ENCODE measurements at places on chromosomes 5 and 9. TPM values are rescaled to one million over a fixed set of nuclear protein-coding genes. Genes with fewer than 3 reads are reported as not detected.

GRCh38 chr9:37025071-37025822, 8.8 kb downstream of the PAX5 start:
- H3K27ac ChIP-seq: no peak overlapping the region
- H3K27me3 ChIP-seq: peaks cover 96% of the 10 kb centered on the region
- no peak for DNase-seq
- H3K36me3 ChIP-seq: no peaks in the 10 kb centered on the region
- H3K4me3 ChIP-seq: peak overlapping the region; percentile 20

DNA sequence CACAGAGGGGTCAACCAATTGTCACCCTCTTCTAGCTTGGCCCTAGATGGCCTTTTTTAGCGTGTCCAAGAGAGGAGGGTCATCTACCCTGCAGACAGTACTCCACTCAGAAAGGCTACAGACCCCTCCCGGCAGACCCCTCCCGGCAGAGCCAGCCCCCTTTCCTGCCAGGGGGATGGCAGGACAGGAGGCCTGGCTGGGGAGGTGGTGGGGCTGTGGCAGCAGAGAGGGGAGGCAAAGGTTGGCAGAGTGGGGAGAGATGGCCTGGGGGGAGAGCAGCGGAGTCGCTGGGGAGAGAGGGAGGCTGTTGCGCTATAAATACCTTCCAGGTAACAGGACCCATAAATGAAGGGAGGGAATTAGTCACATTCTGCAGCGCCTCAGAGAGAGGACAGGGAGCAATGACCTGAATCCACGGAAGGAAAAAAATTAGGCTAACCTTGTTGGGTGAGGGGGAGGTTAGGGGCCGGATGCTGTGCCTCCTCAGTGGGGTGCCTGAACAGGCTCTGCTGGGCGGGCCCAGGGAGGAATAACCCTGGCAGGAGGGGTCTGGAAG, 32.9 kb upstream of the PSD2 start:
- no peak for DNase-seq
- no peak overlapping the region for H3K27ac ChIP-seq
- H3K27me3 ChIP-seq: peaks cover 3% of the 10 kb centered on the region
- H3K4me1 ChIP-seq: peaks cover 12% of the 10 kb centered on the region

- H3K36me3 ChIP-seq: no peaks in the 10 kb centered on the region
- DNase-seq: no peak
- no peak overlapping the region for H3K27ac ChIP-seq
- no peak overlapping the region for H3K4me3 ChIP-seq
- H3K4me1 ChIP-seq: no peaks in the 10 kb centered on the region
Observed at GRCh38 chr9:90892918-90893317, 91.3 kb downstream of the SYK start.

MEIKIN gene
- total RNA-seq: not detected

STPG3 gene
- total RNA-seq: not detected

TEX48 gene
- total RNA-seq: not detected

GRCh38 chr9:112009656-112010055, 113.0 kb downstream of the UGCG start:
- no peak overlapping the region for H3K27ac ChIP-seq
- no peaks in the 10 kb centered on the region for H3K36me3 ChIP-seq
- no peak for DNase-seq
- H3K4me1 ChIP-seq: peaks cover 22% of the 10 kb centered on the region
- no peak overlapping the region for H3K4me3 ChIP-seq

DNA sequence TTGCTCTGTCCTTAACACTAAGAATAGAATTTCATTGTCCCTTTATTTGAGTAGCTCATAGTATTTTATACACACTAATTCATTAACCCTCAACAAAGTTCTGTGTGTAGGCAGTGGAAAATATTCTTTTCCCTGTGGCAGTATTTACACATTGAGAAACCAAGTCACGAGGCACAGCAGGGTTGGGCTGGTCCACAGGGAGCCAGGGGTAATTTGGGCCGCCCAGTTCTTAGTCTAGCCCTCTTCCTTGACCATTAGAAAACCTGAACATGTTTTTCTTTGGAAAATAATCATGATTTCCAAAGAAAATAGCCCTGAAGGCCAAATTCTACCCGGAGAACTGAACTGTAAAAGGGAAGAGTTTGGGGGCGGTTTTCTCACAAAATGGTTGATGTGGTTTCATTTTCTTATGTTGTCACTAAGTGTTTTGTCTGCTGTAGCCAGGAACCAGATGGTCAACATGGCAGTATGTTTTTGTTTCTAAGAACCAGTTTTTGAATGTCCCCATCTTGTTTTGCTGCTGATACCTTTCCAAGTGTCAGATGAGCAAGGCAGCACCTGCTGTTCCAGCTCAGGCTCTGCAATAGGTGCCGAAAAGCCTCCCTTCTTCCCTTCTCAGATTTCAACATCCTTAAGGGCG, 29.6 kb downstream of the ARHGEF28 start:
- peaks cover 5% of the 10 kb centered on the region for H3K4me1 ChIP-seq
- H3K4me3 ChIP-seq: no peak overlapping the region

DNA sequence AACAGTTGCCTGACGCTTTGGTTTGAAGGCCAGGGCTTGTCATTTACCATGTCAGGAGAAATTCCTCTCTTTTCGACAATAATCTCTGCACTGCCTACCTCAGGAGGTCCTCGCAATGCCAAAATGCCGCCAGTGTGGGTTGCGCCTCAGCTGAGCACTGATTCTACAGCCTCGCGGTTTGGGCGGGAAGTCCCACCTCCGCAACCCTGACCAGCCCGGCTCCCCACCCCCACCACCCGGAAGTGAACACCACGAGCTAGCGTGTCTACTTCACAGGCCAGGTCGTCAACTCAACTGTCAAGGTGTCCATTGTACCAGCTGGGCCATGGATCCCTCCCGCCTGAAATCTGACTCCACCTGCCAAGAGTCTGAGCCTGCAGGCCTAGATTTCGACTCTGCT, at the start of gene TPD52L3:
Gene TPD52L3 (plus strand): TSS at position 273 of the 400 bp plus-strand sequence. CDS start 221 bp downstream, outside the sequence.
- no peaks in the 10 kb centered on the region for H3K27me3 ChIP-seq
- no peaks in the 10 kb centered on the region for H3K36me3 ChIP-seq
- no peak within 1 kb of the TSS for H3K4me3 ChIP-seq
- H3K27ac ChIP-seq: no peak within 1 kb of the TSS

DNA sequence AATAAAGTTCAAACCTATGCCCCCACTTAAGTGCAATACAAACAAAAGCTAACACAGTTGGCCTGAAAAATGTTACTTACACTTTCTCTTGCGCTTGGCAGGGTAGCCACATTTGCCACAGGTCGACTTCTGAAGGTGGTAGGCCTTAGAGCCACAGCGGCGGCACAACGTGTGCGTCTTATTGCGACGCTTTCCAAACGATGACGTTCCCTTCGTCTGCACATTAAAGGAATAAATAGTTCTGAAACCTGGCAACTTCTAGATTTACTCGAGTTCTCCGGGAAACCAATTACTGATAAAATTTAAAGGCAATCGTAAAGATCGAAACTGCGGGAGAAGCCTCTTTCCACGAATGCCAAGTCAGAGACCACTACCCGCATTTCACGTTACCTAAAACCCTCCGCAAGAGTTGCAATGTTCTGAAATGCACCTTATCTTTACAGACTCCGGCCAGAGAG, 602 bp downstream of the RPL37 start:
- peaks cover 43% of the 10 kb centered on the region for H3K36me3 ChIP-seq
- H3K27ac ChIP-seq: peak overlapping the region; percentile 96
- peaks cover 26% of the 10 kb centered on the region for H3K4me1 ChIP-seq
- peak; percentile 29 for DNase-seq
- peak overlapping the region; percentile 99 for H3K4me3 ChIP-seq

PCDHGB6 gene
- 18.4 TPM for total RNA-seq

CDO1 gene
- total RNA-seq: 3.9 TPM

PTGR1 gene
- 36.9 TPM for total RNA-seq

DNA sequence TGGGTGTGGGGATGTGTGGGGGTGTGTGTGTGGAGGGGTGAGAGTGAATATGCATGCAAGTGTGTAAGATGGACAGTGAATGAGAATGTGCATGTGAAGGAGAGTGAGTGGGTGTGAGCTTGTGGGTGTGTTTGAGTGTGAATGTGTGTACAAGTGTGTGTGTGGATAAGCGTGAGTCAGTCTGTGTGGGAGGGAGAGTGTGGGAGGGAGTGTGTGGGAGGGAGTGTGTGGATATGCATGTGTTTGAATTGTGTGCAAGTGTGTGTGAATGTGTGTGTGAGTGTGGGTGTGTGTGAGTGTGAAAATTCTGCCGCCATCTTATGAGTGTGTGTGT, 3.7 kb upstream of the SCGB3A1 start:
- no peak overlapping the region for H3K27ac ChIP-seq
- H3K4me3 ChIP-seq: no peak overlapping the region
- H3K4me1 ChIP-seq: peaks cover 5% of the 10 kb centered on the region
- H3K27me3 ChIP-seq: peaks cover 21% of the 10 kb centered on the region
- DNase-seq: no peak

DNA sequence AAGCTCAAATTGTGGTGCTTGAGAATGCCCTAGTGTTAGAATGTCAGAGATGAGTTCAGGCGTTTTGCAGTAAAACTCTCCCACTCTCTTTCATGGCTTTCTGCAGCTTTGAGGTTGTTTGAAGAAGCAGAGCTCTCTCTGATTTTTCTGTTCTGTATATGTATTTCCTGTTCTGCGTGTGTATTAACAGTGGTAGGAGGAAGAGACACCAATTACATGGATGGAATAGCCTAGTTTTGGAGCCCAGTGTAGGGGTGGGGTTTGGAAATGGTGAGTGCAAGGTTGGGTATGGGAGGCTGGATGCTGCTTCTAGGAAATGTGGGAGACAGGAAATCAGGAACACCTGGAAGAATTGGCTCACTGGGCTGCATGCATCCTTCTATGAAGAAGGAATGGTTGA, 12.4 kb downstream of the LARP1 start:
- no peak overlapping the region for H3K27ac ChIP-seq
- peaks cover 24% of the 10 kb centered on the region for H3K4me1 ChIP-seq
- H3K36me3 ChIP-seq: no peaks in the 10 kb centered on the region
- H3K27me3 ChIP-seq: no peaks in the 10 kb centered on the region
- H3K4me3 ChIP-seq: no peak overlapping the region
- no peak for DNase-seq

SEC16A gene
- total RNA-seq: 103 TPM

DNA sequence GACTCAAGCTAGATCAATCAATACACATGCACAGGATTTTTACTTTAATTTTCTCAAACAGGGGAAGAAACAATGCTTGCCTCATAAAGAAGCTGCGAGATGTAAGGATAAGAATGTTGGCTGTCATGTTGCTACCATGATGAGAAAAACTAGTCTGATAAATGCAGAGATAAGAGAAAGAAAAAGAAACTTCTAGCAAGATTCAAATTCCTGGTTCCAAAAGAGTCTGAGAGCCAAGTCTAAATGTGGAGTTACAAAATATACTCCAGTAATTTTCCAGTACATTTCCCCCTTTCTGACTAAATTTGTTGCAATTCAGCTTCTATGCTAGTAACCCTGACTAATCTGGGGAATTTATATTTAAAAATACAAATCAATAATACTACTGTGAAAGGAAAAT, 10.4 kb upstream of the ANXA1 start:
- no peak overlapping the region for H3K27ac ChIP-seq
- H3K4me3 ChIP-seq: no peak overlapping the region
- H3K36me3 ChIP-seq: no peaks in the 10 kb centered on the region
- peaks cover 20% of the 10 kb centered on the region for H3K4me1 ChIP-seq
- no peaks in the 10 kb centered on the region for H3K27me3 ChIP-seq

DNA sequence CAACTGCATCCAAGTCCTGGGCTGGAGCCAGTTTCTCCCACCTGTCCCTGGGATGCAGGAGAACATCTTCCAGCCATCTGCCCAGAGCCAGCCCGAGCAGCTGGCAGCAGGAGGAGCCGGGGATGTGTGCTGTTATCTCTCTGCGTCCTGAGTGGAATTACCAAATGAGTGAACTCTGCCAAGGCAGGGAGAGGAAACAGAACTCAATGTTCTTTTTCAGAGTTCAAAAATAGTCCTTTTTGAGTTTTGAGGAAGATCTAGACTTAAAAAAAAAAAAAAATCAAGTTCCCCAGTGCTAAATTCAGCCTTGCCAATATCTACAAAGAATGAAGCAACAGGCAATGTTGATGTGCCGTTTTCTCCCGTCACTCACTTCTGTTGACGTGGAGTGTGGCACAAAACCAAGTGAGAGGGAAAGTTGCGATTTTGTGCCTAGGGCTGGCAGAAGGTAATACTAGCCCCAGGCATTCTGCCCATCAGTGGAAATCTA, 56.2 kb downstream of the TMOD1 start:
- H3K27ac ChIP-seq: no peak overlapping the region
- H3K4me3 ChIP-seq: no peak overlapping the region
- H3K4me1 ChIP-seq: peaks cover 5% of the 10 kb centered on the region
- no peaks in the 10 kb centered on the region for H3K36me3 ChIP-seq
- peaks cover 5% of the 10 kb centered on the region for H3K27me3 ChIP-seq

GRCh38 chr5:23385036-23385435, 122.4 kb upstream of the PRDM9 start:
- H3K27ac ChIP-seq: no peak overlapping the region
- no peak for DNase-seq
- no peak overlapping the region for H3K4me3 ChIP-seq

- no peaks in the 10 kb centered on the region for H3K36me3 ChIP-seq
- H3K27me3 ChIP-seq: no peaks in the 10 kb centered on the region
- H3K4me3 ChIP-seq: no peak overlapping the region
- peaks cover 17% of the 10 kb centered on the region for H3K4me1 ChIP-seq
- no peak overlapping the region for H3K27ac ChIP-seq
Observed at GRCh38 chr5:119332208-119332607, 23.6 kb upstream of the TNFAIP8 start.

DNA sequence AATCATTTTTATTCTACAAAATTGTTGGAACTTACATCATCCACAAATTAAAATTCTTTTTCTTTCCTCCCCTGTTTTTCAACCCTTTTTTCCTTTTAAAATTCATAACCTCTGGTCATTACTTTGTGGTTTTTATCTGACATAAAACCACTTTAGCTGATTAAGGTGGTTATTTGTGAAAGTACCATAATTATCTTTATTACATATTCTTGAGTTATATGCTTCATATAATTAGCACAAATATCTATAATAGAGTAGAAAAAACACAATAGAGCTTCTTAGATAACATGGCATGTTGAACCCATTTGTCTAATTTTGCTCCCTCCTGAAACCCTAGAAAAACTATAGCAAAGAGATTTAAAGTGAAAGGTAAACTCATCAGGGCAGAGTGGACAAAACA, 22.9 kb upstream of the PPIC start:
- no peaks in the 10 kb centered on the region for H3K36me3 ChIP-seq
- no peak for DNase-seq
- no peak overlapping the region for H3K4me3 ChIP-seq
- no peak overlapping the region for H3K27ac ChIP-seq

- peak; percentile 83 for DNase-seq
- H3K27me3 ChIP-seq: no peaks in the 10 kb centered on the region
- H3K4me3 ChIP-seq: no peak overlapping the region
- no peaks in the 10 kb centered on the region for H3K36me3 ChIP-seq
Observed at GRCh38 chr5:88732181-88732633, 150.8 kb downstream of the MEF2C start.

LEAP2 gene
- total RNA-seq: 0.27 TPM

RACK1 gene
- total RNA-seq: 1,656 TPM

Data from astrocyte (in vitro differentiated cells and primary cell).